ENCODE measurements at places on chromosomes 2 and 18. TPM values are rescaled to one million over a fixed set of nuclear protein-coding genes. Genes with fewer than 3 reads are reported as not detected.

- DNase-seq: no peak
Observed at GRCh38 chr2:224160917-224161316, 121.8 kb upstream of the SERPINE2 start.

DNA sequence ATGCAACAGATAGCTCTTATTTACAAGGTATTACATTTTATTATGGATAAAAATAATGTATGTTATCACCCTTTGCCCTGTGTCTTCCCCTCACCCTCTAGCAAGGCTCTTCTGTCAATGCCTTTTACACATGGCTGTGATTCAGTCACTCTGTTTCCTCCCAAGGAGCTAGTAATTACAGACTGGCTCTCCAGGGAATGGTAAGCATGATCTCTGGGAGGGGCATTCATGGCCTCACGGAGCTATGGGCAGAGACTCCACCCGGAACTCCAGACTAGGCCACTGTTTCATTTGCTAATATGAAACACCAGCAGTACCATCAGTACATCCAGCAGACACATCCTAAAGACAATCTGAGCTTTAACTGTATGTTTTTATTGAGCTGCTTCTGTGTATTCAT, 410.9 kb upstream of the CYRIA start:
- no peak for DNase-seq

- no peak for DNase-seq
Observed at GRCh38 chr2:56089931-56090330, 93.9 kb upstream of the CCDC85A start.

GRCh38 chr2:48207201-48207641, 300.9 kb upstream of the FBXO11 start:
- no peak for DNase-seq

DNA sequence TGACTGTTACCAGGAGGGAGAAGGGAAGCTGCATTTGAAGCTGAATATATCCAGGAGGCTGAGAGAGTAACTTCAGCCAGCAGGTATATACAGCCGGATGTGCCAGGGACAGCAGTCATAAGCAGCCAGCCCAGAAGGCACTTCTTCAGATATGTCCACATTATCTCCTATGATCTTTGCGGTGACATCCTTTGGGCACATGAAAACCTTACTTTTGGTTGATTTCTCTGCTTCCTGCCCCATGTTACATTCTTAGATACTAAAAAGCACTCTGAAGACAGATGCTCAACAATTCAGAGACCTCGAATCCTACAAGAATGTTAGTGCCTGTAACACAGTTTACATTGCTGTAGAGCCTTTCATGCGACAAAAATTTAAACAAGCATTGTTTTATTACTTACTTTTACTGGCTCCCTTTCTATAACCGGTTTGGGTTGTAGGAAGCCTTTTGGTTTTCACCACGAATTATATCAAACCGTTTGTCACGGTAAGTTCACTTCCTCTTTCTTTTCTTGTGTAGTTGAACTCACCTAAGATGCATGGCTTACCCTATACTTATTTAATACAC, 50.3 kb upstream of the TLK1 start:
- peak; percentile 41 for DNase-seq

- no peak for DNase-seq
Observed at GRCh38 chr2:75303227-75303626, 103.9 kb upstream of the TACR1 start.

DNA sequence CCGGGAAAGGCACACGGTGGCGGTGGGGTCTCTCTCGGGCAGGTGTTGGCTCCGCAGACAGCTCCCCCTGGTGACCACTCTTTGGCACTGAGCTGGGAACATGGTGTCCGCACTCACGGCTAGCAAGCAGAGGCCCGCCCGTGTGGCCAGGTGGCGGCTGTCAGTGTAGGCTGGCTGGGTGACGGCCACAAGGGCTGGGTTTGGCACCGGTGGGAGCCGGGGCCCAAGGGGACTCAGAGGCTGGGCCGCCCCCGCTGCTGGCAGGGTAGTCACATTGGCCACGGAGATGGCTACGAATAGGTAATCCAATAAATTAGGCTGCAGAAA, 1071.7 kb downstream of the RPIA start:
- DNase-seq: no peak

- no peak for DNase-seq
Observed at GRCh38 chr18:3466045-3466444, 16.1 kb downstream of the TGIF1 start.

- no peak for DNase-seq
Observed at GRCh38 chr2:152024477-152024876, 74.4 kb downstream of the CACNB4 start.

DNA sequence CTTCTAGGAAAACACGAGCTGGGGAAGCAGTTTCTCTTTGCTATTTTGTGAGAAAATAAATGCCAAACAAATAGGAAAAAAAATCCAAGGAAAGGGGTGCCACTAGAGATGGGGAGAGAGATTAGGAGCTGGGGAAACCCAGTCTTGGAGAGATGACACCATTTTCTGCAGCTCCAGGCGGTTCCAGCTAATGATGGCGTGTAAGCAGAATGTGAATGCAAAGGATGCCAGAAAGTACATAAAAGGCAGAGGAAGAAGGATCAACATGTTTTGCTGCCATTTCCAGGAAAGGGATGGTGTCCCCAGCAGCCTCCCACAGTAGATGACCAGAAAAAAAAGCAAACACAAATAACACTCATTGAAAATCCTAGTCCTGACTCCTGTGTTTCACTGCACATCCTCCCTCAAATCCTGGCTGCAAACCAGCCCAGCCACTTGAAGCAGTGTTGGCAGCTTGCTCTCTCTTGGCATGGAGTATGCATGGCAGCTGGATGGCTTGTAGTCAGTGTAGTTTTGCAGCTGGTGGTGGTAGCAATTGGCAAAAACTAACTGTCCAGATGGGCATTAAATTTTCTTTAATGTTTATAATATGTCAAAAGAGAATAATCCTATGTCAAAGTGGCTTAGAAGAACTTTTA, 93.6 kb downstream of the FTCDNL1 start:
- DNase-seq: no peak

- DNase-seq: no peak
Observed at GRCh38 chr2:37688771-37689468, 17.5 kb upstream of the CDC42EP3 start.

- no peak for DNase-seq
Observed at GRCh38 chr2:216673021-216673420, 22.3 kb downstream of the IGFBP5 start.

- no peak for DNase-seq
Observed at GRCh38 chr2:122072666-122073065, 317.2 kb downstream of the TSN start.

- DNase-seq: no peak
Observed at GRCh38 chr18:24372279-24372872, 25.2 kb downstream of the OSBPL1A start.

- no peak for DNase-seq
Observed at GRCh38 chr2:104049981-104050380, 803.9 kb upstream of the POU3F3 start.

DNA sequence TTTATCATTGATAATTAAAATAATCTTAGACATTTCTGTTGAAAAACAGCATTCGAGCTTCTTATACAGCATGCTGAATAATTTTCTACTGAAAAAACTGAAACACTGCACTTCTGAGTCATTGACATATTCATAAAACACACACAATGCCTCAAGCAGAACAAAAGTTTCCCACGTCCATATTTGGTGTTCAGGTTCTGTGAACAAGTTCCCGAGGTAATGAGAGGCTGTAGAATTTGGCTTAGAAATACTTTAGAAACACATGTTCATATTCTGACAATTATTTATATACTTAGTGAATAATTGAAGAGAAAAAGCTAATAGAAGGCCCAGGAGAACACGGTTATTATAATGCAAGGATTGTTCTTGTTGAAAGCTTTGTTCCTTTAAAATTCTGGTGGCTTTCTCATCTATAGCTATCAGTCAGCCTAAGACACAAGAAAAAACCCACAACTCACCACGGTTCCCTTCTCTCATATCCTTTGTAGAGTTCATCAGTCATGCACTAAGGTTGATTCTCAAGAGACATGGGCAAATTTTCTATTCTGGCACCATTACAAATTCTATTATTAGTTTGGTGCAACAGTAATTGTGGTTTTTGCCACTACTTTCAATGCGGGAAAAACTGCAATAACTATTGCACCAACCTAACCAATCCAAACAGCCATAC, 194.4 kb downstream of the TMX3 start:
- DNase-seq: no peak

- no peak for DNase-seq
Observed at GRCh38 chr2:240399419-240400324, 35.8 kb upstream of the GPC1 start.

- DNase-seq: no peak
Observed at GRCh38 chr2:214543386-214543955, 132.6 kb downstream of the VWC2L start.

DNA sequence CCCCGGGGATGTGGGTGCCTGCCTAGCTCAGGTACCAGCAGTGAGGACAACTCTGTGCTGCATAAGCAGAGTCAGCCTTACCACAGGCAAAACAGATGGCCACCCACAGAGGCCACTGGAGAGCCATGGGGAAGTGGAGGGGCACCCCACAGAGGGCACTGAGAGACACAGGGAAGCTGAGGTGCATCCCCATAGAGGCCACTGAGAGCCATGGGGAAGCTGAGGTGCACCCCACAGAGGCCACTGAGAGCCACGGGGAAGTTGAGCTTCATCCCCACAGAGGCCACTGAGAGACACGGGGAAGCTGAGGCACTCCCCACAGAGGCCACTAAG, 134.1 kb upstream of the EPAS1 start:
- DNase-seq: no peak

GRCh38 chr2:169109502-169110409, 40.4 kb downstream of the DHRS9 start:
- peak; percentile 72 for DNase-seq

DNA sequence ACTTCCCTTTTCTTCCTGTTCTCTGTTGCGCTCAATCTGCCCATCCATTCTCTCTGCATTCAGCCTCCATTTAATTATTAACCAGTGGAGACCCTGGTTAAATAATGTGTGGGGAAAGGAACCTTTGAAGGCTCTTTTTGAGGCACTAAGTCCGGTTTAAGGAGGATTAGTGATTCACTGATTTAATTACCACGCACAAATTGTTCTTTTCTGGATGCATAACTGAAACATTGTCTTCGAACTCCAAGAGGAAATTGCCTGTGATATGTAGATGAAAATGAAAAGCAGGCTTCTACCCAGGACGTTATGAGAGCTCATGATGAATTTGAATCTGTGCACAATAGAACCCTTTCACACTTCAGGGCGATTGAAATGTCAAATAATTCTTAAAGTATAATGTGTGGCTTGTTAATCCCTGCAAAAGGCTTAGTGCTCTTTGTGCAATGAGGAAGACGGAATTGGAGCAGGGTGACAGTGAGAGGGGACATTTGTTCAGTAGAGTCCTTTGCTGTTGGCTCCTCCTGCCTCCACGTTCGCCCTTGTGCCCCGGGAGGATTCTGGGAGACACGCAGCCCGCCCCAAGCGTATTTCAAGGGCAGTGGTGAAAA, 51.1 kb upstream of the ZNF236 start:
- DNase-seq: no peak

GRCh38 chr2:9756692-9757250, 86.5 kb upstream of the TAF1B start:
- DNase-seq: no peak

DNA sequence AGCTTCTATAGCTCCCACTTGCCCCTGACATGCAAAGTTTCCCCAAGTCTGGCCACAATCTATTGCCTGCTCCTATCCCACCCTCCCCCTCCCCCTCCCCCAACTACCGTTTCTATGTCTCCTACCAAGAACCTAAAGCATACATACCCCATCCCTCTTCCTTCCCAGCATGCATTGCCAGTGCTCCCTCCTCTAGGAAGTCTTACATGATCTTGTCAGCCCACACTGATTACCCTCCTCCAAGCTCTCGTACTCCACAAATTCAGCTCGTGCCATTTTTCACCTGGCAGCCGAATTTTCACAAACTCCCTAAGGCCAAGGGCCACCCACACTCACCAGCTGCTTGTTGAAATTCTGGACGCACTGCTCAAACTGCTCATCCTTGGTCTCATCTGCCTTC, 30.7 kb downstream of the BIN1 start:
- no peak for DNase-seq

GRCh38 chr2:213001297-213001910, 150.0 kb downstream of the IKZF2 start:
- no peak for DNase-seq

GRCh38 chr2:100041946-100042345, 100.4 kb downstream of the AFF3 start:
- DNase-seq: no peak

- DNase-seq: no peak
Observed at GRCh38 chr2:138421315-138421970, 80.1 kb upstream of the SPOPL start.

DNA sequence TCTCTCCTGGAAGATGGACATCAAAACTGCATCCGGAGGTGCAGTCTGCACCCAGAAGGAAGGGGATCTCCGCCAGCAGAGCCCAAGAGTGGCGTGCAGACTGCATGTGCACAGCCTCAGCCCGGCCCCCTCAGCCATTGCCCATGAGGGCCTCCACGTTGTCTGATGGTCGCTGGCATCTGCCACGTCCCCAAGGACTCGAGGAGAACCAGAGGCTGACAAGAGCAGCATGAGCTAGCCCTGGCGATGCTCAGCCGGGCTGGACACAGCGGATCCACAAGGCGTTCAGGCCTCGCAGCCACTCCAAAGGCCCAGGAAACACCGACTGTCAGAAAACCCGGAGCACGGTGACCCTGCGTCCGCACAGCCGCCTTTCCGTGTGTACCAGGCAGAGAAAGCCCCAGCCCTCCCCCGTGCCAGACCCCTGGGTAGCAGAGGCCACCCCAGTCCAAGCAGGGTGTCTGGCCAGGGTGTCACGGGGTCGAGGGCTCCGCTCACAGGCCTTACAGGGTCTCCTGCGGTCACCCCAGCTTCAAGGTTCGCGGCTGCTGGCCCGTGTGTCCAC, 48.3 kb downstream of the SLC66A2 start:
- DNase-seq: no peak

- no peak for DNase-seq
Observed at GRCh38 chr2:185676316-185676715, 62.3 kb upstream of the FSIP2 start.

DNA sequence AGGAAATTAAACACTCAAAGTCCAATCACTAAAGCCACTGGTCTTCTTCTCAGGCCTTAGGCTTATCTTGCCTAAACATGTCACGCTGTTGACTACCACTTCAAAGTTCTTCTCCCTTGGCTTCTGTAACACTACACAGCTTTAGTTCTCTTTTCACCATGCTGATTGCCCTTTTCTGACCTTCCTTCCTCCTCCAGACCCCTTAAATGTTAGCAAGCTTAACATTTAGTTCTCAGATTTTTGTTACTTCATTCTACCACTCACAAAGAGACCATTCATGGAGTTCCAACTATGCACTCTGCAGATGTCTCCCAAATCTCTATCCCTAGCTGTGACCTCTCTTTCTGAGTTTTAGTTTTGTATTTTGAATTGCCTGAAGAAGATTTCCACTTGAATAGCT, 64.4 kb downstream of the TTC21B start:
- DNase-seq: no peak

LANCL1 gene
- total RNA-seq: 27.9 TPM

FSIP2 gene
- total RNA-seq: 0.79 TPM

APCDD1 gene
- 0.38 TPM for total RNA-seq

IL1R2 gene
- 0.59 TPM for total RNA-seq

NT5DC4 gene
- total RNA-seq: not detected

GALNT3 gene
- total RNA-seq: 2.8 TPM

RBM43 gene
- 13.9 TPM for total RNA-seq

SKOR2 gene
- total RNA-seq: not detected

LRRTM4 gene
- not detected for total RNA-seq
